GM10248 (cell line): ENCODE measurements at places on chromosomes 6 and 20.

DNA sequence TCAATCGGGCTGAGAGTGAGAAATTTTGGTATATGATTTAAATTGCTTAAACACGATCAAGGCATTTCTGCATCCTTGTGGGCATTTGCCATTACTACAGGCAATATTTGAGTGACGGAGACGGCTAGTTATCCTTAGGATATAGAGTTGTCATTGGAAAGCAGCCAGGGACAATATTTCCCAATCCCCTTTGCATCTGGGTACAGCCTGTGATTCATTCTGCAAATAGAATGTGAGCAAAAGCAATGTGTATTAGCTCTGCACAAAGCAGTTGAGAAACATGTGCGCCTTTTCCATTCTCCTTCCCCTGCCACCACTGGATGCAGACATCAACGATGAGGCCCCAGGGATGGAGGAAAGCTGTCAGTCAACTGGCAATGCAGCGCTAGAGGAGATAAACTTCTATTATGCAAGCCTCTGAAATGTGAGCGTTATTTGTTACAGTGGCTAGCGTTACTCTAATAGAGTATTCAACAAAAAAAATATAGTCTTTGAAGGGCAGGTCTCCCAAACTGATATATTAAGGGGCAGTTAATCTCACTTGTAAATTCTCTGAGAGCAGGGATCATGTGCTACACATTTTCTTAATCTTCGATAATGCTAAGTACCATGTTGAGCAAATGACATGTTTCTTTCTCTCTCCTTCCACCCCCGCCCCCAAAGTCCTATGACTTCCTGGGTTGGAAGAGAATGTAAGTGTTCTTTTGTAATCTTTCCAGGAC, 37.1 kb upstream of the NCOA3 start:
- DNase-seq, result no peak

DNA sequence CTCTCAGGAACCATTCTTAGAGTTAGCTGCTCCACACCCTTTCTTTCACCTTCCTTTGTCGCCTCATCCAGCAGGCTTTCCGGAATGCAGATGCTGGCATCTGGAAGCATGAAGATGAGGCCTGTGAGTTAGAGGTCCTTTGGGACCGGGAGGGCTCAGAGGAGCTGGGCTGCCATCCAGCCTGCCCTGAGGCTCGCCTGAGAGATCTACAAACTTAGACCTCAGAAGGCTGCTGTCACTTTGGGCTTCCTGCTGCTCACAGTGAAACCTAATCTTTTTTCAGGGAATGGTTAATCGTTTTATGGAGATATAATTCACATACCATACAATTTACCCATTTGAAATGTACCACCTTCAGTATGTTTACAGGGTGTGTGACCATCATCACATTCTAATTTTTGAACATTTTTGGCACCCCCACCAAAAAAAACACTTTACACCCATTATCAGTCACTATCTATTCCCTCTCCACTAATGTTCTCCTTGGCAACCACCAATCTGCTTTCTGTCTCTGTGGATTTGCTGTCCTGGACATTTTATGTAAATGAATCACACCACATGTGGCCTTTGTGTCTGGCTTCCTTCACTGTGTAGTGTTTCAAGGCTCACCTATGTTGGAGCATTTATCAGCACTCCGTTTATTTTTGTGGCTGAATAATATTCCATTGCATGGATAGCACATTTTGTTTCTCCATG, 20.0 kb upstream of the MPC1 start:
- DNase-seq, result no peak

DNA sequence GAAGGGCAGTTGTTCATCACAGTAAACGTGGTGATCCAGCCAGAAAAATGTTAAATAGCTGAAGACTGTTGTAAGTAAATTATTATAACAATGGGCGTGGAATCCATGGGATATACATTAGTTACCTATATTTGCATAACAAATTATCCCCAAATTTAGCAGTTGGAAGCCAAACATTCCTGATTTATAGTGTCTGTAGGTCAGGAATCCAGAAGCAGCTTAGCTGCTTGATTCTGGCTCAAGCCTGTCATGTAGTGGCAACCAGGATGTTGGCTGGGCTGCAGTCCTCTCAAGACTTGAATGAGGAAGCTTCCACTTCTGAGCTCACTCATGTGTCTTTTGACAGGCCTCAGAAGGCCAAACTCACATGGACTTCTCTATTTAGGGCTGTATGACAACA, 6.9 kb upstream of the ADGRB3 start:
- DNase-seq, result no peak

- DNase-seq, result no peak
Measured at GRCh38 chr20:18748987-18749386, 64.6 kb upstream of the SCP2D1 start.
